Posterior cingulate gyrus (tissue), 11 donors: ENCODE measurements at places on chromosomes 2 and 18.

- no peak for DNase-seq
Measured at GRCh38 chr2:44970846-44971450, 29.4 kb downstream of the SIX3 start.

- no peak for DNase-seq
Measured at GRCh38 chr18:66729442-66730239, 125.8 kb upstream of the CDH19 start.

DNA sequence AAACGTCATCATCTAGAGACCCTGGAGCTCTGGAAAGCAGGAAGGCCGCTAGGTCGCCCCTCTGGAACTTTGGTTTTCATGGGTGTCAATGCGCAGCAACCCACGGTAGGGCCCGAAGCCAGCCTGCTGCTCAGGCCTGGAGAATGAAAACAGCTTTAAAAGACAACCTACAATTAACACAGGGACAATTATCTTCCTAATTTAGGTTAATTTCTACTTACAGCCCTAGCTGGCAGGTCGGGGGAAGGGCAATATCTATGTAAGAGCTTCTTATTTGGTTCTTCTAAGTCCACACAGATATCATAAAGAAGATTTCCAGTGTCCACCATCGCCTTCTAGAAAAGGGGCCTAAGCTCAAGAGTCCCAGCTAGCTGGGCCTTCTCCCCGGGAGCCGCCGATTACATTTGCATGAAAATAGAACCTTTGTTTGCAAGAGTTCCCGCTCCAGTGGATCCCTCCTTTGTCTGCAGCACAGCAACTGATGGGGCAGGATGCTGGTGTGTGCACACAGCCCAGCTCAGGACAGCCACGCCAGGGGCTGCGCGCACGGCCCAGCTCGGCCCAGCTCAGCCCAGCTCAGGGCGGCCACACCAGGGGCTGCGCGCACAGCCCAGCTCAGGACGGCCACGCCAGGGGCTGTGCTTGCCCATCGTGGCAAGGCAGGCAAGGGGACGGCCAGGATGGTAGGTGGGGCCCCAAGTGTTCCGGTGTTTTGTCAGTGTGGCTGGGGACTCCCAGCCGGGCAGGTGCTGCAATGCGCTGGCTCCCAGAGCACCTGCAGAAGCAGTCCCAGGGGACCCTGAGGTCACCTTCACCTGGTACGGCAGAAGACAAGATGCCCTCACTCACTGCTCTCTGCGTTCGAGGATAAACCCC, 109.1 kb downstream of the HDAC4 start:
- no peak for DNase-seq

DNA sequence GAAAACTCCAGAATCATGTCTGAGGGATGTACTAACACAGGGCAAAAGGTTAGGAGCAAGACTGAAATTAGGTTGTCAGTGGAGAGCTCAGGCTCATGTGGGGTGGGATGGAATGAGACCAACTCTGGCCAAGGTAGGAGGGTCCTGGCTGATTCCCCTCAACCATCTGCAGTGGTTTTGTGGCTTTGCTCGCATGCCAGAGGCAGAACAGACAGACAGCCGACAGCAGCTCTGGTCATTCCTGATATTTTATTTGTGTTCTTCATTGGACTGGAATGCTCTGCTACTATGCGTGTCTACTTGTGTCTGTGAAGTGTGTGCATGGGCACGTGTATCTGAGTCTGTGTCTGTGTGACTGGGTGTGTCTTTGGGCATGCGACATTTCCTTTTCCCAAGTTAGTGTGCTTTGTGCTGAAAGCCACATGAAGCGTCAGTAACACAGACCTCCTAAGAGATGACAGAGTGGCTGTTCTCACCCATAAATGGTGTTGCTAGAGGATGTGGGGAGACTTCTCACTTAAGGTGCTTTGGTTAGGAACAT, 239.5 kb downstream of the CNTNAP5 start:
- no peak for DNase-seq

DNA sequence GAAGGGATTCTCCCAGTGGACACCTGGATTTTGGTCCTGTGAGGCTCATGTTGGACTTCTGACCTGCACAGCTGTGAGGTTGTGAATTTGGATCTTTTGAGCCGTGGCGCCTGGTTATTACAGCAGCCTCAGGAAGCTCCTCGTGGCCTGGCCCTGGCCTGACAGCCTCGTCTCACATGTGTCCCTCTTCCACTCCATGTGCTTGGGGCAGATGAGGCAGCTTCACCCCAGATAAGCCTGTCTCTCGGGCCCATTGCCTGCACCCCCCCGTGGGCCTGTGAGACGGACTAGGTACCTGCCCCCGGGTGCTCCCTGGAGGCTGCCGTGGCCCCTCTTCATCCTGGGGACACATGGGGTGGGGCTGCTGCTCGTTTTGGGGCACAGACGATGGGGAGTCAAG, 51.2 kb downstream of the CTDP1 start:
- no peak for DNase-seq
